ENCODE measurements at places on chromosomes 16 and 17. TPM values are rescaled to one million over a fixed set of nuclear protein-coding genes. Genes with fewer than 3 reads are reported as not detected.

CRYBA1 gene
- not detected for total RNA-seq

ASB16 gene
- 2.4 TPM for total RNA-seq

GPR139 gene
- not detected for total RNA-seq

CALB2 gene
- not detected for total RNA-seq

UMOD gene
- not detected for total RNA-seq

SLC38A8 gene
- total RNA-seq: not detected

FAM20A gene
- 20.8 TPM for total RNA-seq

DNA sequence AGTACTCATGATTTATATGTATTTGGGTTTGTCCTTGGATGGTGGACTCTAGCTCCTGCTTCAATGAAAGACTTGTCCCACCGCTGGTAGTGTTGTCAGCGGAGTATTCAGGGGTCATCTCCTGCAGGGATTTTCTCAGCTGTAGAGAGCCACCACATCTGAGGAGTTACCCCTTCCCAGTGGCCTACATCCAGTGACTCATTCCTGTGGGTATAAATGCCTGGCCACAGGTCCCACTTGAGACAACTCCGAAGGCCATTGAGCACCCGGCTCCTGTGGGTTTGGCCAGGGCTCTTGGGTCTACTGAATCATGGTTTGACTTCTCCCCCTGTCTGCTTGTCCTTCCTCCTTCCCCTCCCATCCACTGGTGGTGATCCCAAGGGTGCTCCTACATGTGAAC, 34.6 kb upstream of the WSB1 start:
- DNase-seq: no peak

GRCh38 chr17:50841949-50842354, 6.6 kb downstream of the WFIKKN2 start:
- peak; percentile 72 for DNase-seq

GRCh38 chr17:50072130-50072529, 16.2 kb downstream of the ITGA3 start:
- DNase-seq: no peak

- no peak for DNase-seq
These were observed 123.5 kb upstream of the CHMP6 start for GRCh38 chr17:80868022-80868609.

DNA sequence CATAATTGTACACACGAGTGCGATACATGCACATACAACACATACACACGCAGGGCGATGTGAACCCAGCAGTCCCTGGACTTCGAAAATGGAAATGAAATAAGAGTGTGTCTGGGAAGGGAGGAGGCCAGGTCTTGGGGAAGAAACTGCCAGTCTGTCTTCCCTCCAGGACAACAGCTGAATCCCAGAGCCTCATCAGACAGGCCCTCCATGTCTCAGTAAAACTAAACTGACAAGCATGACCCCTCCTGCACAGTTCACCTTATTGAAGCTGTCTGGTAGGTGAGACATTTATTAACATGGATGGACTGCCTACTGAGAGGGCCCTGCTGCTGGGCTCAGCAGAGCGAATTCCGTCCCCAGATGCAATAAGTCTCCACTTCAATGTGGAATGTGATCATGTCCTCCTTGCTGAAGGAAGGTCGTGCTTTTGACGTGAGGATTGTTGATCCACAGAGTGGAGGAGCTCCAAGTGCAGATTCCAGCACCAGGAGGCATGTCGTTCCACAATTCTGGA, 117.4 kb downstream of the SOX9 start:
- no peak for DNase-seq

GRCh38 chr17:75153780-75154194, 525 bp downstream of the JPT1 start:
- no peak for DNase-seq

- DNase-seq: no peak
These were observed 125.8 kb upstream of the SMURF2 start for GRCh38 chr17:64787921-64788271.

- DNase-seq: no peak
These were observed 586.3 kb downstream of the KCNJ18 start for GRCh38 chr17:22278302-22279275.

DNA sequence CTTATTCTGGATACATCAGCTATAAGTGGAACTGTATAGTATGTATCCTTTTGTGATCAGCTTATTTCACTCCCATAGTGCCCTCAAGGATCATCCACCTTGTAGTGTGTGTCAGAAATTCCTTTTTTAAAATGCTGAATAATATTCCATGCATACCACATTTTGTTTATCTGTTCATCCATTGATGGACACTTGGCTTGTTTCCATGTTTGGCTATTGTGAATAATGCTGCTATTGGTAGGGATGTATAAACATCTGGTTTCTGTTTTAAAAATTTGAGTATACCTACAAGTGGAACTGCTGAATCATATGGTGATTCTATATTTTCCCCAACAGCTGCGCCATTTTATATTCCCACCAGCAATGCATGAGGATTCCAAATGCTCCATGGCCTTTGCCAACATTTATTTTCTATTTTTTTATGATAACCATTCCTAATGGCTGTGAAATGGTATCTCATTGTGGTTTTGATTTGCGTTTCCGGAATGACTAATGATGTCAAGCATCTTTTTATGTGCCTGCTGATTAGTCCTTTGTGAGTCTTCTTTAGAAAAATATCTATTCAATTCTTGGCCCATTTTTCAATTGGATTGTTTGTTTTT, 11.6 kb downstream of the RCVRN start:
- no peak for DNase-seq
